Vagina (tissue), 2 donors: ENCODE measurements at places on chromosomes 16 and 17.

GRCh38 chr17:37458805-37459204 lies 30.9 kb upstream of the DUSP14 start:
- no peak overlapping the region for H3K27ac ChIP-seq
- H3K27me3 ChIP-seq, result no peaks in the 10 kb centered on the region
- no peak for DNase-seq
- no peaks in the 10 kb centered on the region for H3K4me1 ChIP-seq

GRCh38 chr16:68910051-68910450 lies 66.7 kb downstream of the TANGO6 start:
- no peaks in the 10 kb centered on the region for H3K36me3 ChIP-seq
- no peaks in the 10 kb centered on the region for H3K27me3 ChIP-seq
- no peak overlapping the region for H3K4me3 ChIP-seq
- no peaks in the 10 kb centered on the region for H3K4me1 ChIP-seq
- no peak overlapping the region for H3K27ac ChIP-seq
- DNase-seq, result no peak

DNA sequence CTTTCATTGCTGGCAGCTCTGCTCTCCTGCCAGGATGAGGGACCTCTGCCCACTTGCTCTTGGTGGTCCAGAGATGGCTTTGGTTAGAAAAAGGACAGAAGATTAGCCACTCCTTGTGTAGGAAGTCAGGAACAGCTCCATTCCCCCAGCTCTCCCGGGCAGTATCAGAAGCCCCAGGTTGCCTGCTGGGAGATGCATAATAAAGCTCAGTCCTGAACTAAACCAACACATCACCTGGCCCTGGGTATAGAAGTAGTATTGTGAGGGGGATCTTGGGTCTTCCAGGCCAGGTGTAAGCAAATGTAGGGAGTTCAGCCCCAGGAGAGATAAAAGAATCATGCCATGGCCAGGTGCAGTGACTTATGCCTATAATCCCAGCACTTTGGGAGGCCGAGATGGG lies 52.4 kb downstream of the NEUROD2 start:
- no peak overlapping the region for H3K4me3 ChIP-seq
- no peak for DNase-seq
- no peak overlapping the region for H3K27ac ChIP-seq
- no peaks in the 10 kb centered on the region for H3K36me3 ChIP-seq

DNA sequence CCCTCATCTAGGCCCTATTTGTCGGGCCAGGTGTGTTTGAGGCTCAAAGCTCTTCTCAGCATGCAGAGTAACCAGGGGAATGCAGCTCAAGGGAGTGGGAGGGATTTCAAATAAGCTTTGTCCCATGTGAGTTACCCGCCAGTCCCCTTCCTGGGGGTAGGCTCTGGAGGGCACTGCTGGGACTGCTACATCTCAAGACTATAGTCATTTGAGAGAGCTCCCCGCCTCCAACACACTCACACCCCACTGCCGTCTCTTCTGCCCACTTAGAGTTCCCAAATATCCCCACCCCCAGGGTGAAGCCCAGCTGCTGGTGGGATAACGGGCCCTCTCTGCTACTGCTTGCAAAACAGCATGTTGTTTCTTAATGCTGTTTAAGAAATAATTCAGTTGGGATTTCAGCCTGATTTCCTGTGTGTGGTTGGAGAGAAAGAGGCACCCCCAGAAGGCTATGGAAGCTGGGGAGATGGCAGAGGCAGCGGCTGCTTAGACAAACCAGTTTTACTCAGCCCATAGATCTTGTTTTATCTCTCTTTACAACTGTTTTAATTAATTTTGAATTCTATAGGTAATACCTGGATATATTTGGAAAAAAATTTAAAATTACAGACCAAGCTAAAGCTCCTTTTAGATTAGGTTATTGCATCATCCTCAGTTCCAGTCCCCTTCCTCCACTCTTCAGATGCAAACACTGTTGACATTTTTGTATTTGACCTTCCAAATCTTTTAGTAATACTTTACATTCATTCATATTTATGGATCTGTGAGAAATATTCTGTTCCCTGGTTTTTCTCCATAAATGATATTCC lies 4.1 kb upstream of the MPO start:
- H3K4me3 ChIP-seq, result no peak overlapping the region
- H3K36me3 ChIP-seq, result no peaks in the 10 kb centered on the region
- no peak overlapping the region for H3K27ac ChIP-seq
- H3K27me3 ChIP-seq, result no peaks in the 10 kb centered on the region
- H3K4me1 ChIP-seq, result no peaks in the 10 kb centered on the region
- no peak for DNase-seq

DNA sequence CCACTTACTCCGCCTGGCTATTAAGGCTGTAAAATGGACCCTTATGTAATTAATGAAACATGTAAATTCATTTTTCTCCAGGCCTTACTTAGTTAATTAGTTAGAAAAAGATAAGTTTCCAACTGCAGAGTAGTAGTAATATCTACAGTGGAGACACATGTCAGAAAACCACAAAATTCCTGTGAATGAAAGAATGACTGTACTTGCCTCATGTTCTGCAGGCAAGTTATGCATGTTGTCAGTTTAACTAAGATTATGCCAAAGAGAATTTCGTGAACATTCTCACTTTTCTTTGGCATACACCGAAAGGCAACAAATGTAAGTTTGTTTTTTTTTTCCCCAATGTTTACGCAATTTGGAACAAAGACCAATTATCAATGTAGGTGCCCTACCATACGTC lies 16.8 kb upstream of the CCL1 start:
- no peak overlapping the region for H3K27ac ChIP-seq
- H3K36me3 ChIP-seq, result no peaks in the 10 kb centered on the region
- no peak overlapping the region for H3K4me3 ChIP-seq
- H3K4me1 ChIP-seq, result no peaks in the 10 kb centered on the region
- H3K27me3 ChIP-seq, result no peaks in the 10 kb centered on the region

DNA sequence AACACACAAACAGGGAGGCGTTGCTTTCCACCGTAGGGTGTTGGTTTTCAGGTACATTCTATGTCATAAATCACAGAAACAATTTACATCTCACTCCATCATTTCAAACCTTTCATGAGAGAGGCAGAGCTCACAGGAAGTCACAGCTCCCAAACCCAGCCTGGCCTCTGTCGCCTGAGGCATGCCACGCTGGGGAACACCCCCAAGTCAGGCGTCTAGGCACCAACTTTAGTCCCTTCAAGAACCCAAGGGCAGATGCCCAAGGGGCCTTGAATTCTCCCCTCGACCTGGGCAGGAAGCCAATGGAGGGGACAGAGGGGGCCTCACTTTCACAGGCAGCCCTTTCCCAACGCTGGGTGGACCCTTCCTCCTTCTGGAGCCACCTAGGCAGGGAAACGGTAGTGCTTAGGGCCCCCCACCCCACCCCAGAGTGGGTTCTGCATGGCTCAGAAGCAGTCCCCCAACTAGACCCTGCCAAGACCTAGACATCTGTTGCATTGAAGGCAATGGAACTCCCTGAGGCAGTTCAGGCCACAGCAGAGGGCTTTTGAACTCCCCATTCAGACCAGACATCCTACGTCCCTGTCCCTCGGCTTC lies 10.6 kb downstream of the TBX4 start:
- no peak overlapping the region for H3K27ac ChIP-seq
- no peak for DNase-seq
- H3K36me3 ChIP-seq, result no peaks in the 10 kb centered on the region
- no peak overlapping the region for H3K4me3 ChIP-seq
- peaks cover 13% of the 10 kb centered on the region for H3K4me1 ChIP-seq

DNA sequence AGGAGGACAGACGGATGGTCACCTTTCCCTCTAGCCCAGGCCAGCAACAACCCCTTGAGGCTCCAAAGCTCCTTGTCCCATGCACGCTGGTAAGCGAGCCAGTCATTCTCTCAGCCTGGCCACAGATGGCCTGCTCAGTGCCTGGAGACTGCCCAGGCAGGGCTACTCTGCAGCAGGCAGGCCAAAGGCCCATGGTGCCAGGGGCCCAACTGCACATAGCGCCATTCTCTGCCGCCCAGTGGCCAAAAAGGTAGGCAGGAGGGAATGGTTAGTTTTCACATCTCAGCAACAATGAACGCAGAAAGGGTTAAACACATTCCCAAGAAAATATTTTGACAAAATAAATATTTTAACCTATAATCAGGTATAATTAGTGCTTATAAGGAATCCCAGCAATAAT lies 7.7 kb upstream of the SREBF1 start:
- H3K4me3 ChIP-seq, result no peak overlapping the region
- no peak overlapping the region for H3K27ac ChIP-seq
- peaks cover 8% of the 10 kb centered on the region for H3K36me3 ChIP-seq
- no peak for DNase-seq

- no peak overlapping the region for H3K27ac ChIP-seq
- H3K4me3 ChIP-seq, result no peak overlapping the region
- H3K27me3 ChIP-seq, result no peaks in the 10 kb centered on the region
- DNase-seq, result no peak
- H3K36me3 ChIP-seq, result no peaks in the 10 kb centered on the region
- no peaks in the 10 kb centered on the region for H3K4me1 ChIP-seq
Measured at GRCh38 chr16:3992297-3993051, 112.0 kb upstream of the CREBBP start.

- no peak overlapping the region for H3K27ac ChIP-seq
- no peaks in the 10 kb centered on the region for H3K4me1 ChIP-seq
- no peak for DNase-seq
- no peaks in the 10 kb centered on the region for H3K36me3 ChIP-seq
- no peaks in the 10 kb centered on the region for H3K27me3 ChIP-seq
Measured at GRCh38 chr17:30429155-30429554, 48.1 kb upstream of the GOSR1 start.

DNA sequence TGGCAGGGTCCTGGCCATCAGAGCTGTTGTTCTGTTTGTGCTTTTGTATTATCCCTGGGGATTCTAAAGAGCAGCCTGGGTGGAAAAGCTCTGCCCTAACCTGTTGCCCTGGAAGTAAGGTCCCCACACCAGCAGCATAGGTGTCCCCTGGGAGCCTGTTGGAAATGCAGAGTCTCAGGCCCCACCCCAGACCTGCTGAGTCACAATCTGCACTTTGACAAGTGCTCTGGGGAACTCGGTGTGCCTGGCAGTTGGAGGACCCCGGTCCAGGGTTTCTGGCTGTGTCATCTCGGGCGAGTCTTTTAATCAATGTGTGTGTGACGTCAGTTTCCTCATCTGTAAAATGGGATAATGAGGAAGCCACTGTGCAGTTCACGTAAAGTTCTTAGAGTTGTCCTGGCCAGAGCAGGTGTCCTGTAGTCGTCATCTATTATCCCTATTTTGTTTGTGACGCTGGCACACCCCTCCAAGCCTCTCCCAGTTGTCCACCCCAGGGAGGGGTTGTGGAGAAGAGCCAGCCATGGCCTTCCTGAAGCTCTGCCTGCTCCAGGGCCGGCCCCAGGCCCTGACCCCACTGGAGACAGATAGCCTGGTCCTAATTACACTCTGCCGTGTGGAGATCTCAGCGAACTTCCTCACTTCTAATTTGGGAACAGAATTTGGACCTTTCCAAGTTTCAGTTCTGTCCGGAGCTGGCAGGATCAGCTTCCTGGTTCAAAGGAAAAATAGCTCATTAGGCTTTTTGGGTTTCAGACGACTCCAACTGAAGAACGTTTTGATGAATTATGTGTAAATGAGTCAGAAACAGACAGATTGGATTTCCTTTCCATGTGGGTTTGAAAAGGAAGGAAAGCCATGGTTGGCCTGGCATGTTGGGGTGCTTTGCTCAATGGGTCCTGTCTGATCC lies 295.7 kb upstream of the FOXF1 start:
- H3K4me1 ChIP-seq, result no peaks in the 10 kb centered on the region
- H3K36me3 ChIP-seq, result no peaks in the 10 kb centered on the region
- H3K4me3 ChIP-seq, result no peak overlapping the region

DNA sequence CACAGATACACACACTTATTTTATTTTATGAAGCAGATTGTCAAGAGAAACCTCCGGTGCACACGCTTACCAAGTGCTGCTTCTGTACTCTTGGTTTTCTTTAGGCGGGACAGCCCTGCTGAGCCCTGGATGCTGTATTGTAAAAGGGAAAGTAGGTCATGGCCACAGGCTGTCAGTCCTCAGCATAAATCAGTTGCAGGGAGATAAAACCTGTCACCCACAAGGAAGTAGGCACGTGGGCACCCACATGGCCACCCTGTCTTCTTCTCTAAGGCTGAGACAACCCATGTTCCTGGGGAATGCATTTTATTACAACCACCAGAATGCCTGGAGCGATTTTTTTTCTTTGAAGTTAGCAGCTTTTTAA lies 59.3 kb downstream of the ASIC2 start:
- peaks cover 28% of the 10 kb centered on the region for H3K4me1 ChIP-seq
- H3K36me3 ChIP-seq, result no peaks in the 10 kb centered on the region
- H3K27ac ChIP-seq, result no peak overlapping the region
- DNase-seq, result no peak
- H3K4me3 ChIP-seq, result no peak overlapping the region

GRCh38 chr17:57009737-57010445 lies 32.0 kb downstream of the SCPEP1 start:
- no peaks in the 10 kb centered on the region for H3K4me1 ChIP-seq
- peaks cover 10% of the 10 kb centered on the region for H3K36me3 ChIP-seq
- no peak overlapping the region for H3K27ac ChIP-seq
- DNase-seq, result no peak
- no peak overlapping the region for H3K4me3 ChIP-seq
- H3K27me3 ChIP-seq, result no peaks in the 10 kb centered on the region

- H3K4me3 ChIP-seq, result no peak overlapping the region
- no peak for DNase-seq
- H3K4me1 ChIP-seq, result peaks cover 13% of the 10 kb centered on the region
Measured at GRCh38 chr17:79739148-79740062, 8.7 kb downstream of the ENPP7 start.

DNA sequence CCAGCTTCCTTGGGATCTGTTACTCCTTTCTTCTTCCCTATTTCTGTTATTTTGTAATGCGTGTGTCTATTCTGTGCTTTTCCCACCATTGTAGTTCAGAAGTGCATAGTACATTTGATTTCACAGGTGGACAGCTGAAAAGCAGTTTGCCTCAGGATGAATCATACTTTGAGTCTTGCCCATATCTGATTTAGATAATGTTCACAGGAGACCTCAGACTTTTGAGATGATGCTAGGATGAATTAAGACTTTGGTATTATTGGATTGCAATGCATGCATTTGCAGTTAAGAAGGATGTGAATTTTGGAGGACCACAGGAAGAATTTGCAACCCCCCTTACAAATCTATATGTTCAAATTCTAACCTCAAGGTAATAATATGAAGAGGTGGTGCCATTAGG lies 769.6 kb downstream of the CDH11 start:
- no peak for DNase-seq
- H3K36me3 ChIP-seq, result no peaks in the 10 kb centered on the region
- no peak overlapping the region for H3K4me3 ChIP-seq
- no peaks in the 10 kb centered on the region for H3K4me1 ChIP-seq
